Activated T-cell treated with anti-CD3 and anti-CD28 coated beads, Interleukin-2, amount 50 U/mL, for 72 hours (primary cell): ENCODE measurements at places on chromosomes 6 and 20.
A peak's percentile ranks its signal among the peaks of the same experiment; 100 is the strongest.

DNA sequence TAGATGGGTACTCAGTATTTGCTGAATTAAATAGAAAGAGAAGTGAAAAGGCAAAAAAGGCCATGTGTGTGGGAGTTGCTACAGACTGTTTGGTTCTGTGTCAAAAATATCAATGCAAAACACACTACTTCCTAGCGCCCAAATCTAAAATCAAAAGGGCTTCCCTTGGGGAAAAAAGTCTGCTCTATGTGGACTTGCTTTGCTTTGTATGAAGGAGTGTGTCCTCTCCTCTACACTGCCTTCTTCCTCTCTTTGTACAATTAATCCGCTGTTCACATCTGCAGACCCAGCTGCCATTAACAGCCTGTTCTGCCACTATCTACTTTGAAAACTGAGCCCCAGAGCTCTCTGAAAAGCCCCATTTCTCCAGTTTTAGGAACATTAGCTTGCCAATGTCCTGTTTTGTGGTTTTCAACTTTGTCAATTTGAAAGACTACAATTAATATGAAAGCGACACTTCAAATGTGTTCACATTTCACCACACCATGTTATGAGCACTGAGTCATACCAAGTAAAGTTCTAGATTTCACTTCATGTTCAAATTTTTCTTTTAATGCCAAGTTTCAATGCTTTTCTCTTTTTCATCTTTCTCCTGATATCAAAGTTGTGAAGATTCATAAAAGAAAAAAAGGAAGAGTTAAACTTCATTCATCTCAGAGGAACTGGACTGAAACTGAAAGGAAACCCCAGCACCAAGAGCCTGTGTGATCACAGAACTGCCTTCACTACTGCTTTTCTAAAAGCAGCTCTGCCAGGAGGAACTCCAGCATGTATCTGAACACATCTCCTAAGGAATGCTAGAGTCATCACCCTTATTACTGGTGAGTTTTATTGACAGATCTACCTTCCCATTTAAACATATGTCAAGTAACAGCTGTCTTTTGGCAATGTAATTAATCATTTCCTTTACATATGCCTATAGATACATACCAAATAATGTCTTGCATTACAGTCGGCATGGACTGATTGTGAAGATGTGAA lies 102.6 kb downstream of the KIF13A start:
- no peak for DNase-seq

DNA sequence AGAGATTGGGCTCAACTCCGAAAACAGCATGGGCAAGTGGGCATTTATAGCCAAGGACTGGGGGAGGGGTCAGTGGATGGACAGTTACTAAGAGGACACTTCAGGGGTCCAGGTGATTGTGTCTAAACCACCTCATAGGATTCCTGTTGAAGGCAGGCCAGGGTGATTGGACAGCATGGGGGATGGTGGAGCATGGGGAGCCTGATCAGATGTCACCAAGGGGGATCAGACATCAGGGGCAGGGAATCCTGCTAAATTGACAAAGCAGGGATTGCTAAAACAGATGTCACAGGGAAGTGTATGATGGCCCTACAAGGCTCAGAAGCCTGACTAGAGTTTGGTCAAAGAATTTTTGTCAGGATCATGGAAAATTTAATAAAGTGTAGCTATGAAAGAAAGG lies 2.4 kb upstream of the PYGB start:
- no peak for DNase-seq

DNA sequence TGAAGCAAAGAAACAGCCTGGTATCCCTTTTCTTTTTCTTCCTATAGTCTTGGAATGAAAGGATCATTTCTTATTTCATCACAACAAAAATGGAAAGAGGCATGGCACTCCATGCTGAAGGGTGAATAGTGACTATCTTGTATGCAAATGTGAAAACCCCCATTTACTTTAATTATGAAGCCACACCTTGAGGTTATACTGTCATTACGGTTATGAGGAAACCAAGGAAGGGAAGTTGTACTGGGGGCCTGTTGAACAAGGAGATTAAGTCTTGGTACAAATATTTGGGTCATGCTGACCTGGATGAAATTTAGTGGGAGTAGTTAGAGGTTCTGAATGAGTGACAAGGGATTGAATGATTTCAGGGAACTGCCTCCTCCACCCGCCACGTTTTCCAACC lies 8.7 kb upstream of the STXBP5 start:
- no peak for DNase-seq

- DNase-seq, result no peak
These were observed 3.5 kb upstream of the PANK2 start for GRCh38 chr20:3885715-3886114.

GRCh38 chr6:131782764-131783163 lies 25.1 kb upstream of the ENPP1 start:
- no peak for DNase-seq

- no peak for DNase-seq
These were observed 751.5 kb downstream of the CBLN4 start for GRCh38 chr20:55253781-55254180.

DNA sequence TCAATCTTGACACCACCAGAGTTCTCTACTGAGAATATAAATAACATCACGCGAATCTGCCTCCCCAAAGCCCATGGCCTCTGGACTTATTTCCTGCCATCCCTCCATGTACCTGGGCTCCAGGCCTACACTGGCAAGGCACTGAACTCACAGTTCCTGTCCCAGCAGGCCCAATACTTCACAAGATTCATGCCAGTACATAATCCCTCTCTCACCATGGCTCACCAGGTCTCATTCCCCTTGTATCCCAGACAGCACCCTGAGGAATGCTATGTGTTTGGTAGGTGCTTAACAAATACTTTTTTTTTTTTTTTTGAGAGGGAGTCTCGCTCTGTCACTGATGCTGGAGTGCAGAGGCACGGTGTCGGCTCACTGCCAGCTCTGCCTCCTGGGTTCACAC lies 1.9 kb downstream of the KIF16B start:
- DNase-seq, result no peak

- no peak for DNase-seq
These were observed 117.0 kb downstream of the ANKRD60 start for GRCh38 chr20:58111310-58112016.

- DNase-seq, result no peak
These were observed 1.5 kb downstream of the VARS2 start for GRCh38 chr6:30915591-30915946.

- peak; percentile 3 for DNase-seq
These were observed 804 bp downstream of the C6orf141 start for GRCh38 chr6:49551078-49551865.

- DNase-seq, result peak; percentile 66
These were observed 13.3 kb downstream of the ELOVL5 start for GRCh38 chr6:53335224-53335994.

DNA sequence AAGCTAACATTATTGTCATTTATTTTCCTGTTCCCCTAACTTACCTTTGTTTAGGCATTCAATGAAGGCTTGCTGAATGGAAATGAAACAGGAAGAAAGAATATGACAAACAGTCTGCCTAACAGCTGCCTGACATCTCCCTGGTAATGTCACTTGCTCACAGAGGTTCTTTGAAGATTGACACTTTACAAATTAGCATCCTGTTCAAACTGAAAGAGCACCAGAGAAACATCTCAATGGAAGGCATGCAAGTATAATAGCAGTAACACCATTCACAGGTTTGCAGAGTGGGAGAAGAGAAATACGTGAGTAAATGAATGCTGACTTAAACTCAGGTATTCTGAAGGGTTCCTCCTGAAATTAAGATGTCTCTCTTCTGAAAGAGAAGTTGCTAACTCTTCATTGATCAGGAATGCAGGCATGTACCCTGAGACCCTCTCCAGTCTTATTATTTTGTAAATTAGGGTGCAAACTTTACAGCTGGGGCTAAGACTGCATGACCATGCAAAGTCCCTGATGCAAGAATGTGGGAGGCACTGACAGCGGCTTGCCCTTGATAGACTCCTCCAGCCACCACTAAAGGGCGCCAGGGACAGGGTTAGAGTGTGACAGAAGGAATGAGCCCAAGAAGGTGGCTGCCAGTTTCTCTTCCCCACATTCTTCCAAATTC lies 1.3 kb upstream of the SMLR1 start:
- no peak for DNase-seq

DNA sequence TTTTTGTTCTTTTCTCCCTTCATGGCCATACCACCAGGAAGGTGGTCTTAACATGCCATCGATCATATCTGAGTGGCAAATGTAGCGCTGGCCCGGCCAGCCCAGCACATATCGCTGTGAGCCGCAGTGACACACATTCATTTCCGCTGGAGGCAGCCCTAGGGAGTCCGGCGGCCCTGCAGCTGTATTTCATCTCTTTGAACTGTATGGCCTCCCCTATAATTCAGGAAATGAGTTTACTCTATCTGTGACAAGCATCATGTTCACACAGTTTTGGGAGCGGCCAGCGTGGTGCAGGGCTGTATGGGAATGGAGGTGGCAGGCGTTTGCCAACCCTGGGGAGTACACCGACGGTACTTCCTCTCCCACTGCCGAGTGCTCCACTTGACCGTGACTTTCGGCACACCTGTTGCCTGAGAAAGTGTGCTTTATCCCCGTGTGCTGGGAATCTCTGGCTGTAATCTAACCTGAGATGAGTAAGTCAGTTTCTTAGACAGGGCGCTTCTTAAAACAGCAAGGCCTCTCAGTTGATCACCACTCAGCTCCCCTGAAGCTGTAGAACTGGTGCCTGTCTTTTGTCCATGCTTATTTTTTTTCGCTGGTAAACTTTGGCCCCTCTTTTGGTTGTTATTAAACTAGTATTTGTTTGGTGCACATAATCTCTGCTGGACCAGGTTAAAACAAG lies 257.1 kb upstream of the TAB2 start:
- peak; percentile 58 for DNase-seq

DNA sequence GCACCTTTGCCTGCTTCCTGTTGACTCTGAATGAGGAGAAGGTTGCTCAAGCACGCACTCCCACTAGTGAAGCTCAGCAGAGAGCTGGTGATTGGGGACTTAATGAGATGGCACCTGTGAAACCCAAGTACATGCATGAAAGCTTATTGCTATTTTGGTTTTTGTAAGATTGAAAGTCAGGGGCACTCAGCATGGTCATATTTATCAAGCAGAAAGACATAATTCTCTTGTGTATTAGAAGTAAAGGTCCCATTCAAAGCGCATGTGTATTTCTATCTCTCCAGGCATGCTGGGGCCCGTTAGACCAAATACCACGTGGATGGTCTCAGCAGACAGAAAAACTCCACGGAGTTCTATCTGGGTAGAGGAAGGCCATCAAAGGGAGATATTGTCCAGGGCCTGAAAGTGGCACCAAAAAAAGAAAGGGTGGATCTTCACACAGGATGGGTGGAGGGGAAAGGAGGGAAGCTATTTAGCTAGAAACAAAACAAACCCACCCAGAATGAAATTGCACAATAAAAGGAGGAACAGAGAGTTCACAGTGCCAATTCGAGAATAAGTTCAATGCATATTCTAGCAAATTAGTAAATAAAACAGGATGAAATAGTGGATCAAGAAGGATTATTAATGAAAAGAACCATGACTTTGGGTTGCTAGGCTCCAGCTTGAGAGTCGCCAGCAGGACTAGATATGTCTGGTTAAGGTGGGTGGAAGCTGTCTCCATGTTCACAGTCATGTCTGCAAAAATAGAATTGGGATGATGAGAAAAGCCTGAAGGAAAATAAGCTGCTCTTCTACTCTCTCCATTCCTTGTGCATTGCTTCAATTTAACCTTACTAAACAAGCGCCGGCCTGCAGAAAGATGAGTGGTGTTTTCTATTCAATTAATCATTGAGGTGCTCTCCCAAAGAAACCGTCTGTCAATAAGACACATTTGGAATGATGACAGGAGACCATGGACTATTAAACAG lies 224.9 kb upstream of the DTNBP1 start:
- DNase-seq, result no peak

DNA sequence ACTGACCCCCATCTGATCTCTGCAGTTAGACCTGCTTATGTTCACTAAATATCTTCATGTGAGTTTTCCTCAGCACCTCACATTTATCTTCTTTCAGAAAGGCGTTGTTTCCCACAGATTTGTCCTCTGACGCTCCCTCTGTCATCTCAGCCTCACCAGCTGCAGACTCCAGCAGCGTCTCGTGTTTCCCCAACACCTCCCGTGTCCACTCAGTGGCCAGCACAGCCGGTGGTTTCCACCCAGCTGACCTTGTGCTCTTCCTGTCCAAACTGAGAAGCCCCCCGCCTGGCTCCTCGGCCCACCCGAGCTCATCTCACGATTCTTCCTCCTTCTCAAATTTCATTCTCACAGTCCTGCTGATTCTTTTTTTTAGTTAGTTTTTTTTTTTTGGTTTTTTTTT lies 12.5 kb downstream of the ERMARD start:
- DNase-seq, result no peak

GRCh38 chr20:15065794-15066193 lies 728.4 kb upstream of the FLRT3 start:
- DNase-seq, result no peak

GRCh38 chr6:16949716-16950115 lies 152.1 kb upstream of the STMND1 start:
- no peak for DNase-seq

DNA sequence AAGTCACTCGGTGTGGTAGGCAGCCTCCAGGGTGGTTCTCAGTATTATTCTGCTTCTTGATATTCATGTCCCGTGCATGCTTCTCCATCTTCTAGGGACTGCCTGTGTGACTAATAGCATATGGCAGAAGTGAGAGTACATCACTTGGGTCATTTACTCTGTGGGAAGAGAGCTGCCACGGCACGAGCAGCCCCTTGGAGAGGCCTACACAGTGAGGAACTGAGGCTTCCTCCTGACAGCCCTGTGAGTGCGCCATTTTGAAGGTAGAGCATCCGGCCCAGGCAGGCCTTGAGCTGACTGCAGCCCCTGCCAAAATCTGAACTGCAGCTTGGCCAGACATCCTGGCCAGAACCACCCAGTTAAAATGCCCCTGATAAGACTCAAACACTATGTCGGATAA lies 17.3 kb upstream of the MCUR1 start:
- DNase-seq, result no peak

GRCh38 chr6:12992770-12993169 lies 276.2 kb downstream of the PHACTR1 start:
- DNase-seq, result no peak

DNA sequence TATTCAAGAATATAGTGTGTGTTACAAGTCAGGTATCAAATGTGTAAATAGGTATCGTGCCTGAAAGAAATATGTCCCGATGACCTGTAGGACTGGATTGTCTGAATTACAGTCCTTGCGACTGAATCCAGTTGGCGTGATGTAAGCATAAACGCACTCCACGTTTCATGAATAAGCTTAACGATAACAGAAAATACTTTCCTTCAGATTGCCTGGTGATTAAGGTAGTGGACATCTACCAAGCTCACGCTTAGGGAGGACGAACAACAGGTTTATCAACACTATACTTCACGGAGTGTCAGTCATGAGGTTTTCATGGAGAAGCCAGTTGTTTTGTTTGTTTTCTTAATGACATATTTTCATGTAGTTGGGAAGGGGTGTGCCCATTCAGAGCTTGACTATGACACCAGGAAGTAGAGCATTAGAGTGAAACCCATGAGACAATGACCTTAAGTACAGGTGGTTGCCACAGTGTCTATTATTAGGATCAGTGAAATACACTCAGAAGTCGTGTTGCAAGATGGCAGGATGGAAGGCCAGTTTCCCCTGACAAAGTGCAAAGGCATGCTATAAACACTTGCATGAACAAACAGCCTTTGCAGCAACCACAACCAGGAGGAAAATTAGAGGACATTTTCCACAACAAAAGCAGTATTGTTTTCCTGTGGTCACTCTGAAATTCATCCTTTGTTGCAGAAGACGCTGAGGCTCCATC lies 305.8 kb upstream of the PRDM1 start:
- DNase-seq, result no peak
